Fibroblast of the aortic adventitia (primary cell): ENCODE measurements at places on chromosomes 3 and 15. TPM values are rescaled to one million over a fixed set of nuclear protein-coding genes. Genes with fewer than 3 reads are reported as not detected.

Gene AADACL2
- total RNA-seq = 0.90 TPM in 1 of 2 replicates, not detected in the other

Gene HCN4
- total RNA-seq = not detected in 2 replicates

Gene SEC62
- total RNA-seq = 52.3 and 71.0 TPM in 2 replicates

Gene REC114
- total RNA-seq = not detected in 2 replicates

Gene UTS2B
- 1.3 TPM in 1 of 2 replicates, not detected in the other for total RNA-seq
